ENCODE measurements at places on chromosomes 7 and 10.

GRCh38 chr10:129971381-129972144 is 7.5 kb upstream of the EBF3 start:
- DNase-seq, result no peak

- DNase-seq, result no peak
Observed at GRCh38 chr10:37754538-37755323, 102.7 kb downstream of the ZNF248 start.

DNA sequence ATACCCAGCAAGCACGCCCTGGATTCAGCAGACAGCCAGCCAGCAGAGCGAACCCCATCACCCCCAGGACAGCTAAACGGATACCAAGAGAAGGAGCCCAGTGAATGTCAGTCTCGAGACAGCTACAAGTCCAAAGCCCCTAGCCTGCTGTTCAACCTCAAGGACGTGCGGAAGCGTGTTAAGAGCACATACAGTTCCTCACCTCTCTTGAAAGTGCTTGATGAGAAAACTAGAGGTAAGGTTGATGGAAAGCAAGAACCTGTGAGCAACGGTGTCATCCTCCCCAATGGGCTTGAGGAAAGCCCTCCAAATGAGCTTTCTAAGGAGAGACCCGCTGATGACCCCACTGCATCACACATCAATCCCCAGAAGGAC is 24.9 kb downstream of the C10orf71 start:
- DNase-seq, result no peak

DNA sequence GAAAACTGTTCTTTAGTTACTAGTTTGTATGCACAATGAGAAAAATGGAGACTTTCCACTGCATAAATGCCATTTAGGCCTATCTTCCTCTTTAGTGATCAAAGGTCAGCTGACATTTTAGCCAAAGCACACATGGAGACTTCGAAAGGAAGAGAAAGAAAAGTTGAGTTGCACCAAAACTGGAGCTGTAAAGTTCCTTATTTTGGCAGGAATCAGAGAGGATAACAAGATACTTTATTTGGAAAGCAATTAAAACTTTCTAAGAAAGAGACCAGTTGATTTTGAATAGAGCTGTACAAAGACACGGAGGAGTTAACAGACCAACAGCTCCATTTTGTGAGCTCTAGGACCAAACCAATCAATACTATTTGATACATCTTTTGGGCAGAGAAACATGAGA is 14.2 kb downstream of the ENTPD7 start:
- no peak for DNase-seq

GRCh38 chr10:59366290-59366689 is 3.9 kb upstream of the FAM13C start:
- no peak for DNase-seq
